ENCODE measurements at places on chromosomes 7 and 10.

DNA sequence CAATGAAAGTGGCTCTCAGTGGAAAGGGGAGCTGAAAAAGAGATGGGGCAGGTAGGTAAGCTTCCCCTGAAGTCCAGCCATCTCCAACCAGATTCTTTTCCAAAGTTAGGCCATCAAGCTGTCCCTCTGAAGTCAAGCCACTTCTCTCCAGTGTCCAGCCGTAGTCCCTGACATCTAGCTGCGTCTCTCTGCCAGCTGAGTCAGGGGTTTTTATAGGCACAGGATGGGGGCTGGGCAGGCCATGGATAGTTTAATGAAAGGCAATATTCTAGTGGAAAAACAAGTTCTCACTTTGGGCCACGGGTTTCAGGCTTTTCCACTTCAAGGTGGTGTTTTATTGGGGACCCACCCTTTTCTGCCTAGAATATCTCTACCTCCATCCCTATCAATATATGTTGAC, 36.8 kb downstream of the AVL9 start:
- no peak for DNase-seq

DNA sequence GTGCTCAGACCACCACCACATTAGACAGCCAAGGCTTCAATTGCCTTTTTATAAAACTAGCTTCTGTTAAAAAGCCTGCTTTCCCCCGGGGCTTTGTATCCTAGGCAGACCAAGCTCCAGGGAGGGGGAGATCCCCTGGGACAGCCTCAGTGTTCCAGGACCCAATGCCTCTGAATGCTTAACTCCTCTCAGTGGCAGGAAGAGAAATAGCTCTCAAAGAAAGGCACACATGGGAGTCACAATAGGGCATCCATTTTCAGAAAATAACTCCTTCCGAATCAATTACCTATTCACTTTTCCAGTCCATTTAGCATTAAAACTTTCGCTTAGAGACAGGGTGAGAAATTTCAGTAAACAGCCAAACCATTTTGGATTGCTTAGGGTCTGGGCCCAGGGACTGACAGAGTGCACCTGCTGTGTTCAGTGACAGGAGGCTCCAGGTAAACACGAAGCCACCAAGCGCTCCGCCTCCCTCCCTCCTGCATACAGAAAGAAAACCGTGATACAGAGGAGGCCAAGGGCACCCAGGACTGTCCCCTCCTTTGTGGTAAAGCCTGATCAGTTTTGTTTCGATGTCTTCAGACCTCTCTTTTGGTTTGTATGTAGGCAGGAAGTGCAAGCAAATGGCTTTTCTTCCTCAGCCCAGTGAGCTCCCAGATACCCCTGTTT, 599.7 kb downstream of the KCNMA1 start:
- DNase-seq, result no peak

DNA sequence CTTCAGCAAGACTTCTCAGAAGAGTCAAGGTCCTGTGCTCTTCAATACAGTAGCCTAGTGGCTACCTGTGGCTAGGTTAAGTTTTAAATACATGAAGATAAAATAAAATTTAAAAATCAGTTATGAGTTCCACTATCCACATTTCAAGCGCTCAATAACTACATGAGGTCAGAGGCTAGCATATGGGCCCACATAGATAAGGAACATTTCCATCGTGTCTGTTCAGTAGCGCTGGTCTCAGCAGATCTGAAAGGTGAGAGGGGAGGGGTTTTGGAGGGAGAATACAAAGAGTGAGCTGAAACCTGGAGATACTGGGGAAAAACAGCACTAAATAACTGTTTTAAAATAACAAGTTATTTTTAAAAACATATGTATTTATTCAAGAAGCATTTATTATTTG, 219.0 kb downstream of the TRIL start:
- no peak for DNase-seq

- DNase-seq, result no peak
Observed at GRCh38 chr7:122068999-122069398, 75.0 kb downstream of the AASS start.

DNA sequence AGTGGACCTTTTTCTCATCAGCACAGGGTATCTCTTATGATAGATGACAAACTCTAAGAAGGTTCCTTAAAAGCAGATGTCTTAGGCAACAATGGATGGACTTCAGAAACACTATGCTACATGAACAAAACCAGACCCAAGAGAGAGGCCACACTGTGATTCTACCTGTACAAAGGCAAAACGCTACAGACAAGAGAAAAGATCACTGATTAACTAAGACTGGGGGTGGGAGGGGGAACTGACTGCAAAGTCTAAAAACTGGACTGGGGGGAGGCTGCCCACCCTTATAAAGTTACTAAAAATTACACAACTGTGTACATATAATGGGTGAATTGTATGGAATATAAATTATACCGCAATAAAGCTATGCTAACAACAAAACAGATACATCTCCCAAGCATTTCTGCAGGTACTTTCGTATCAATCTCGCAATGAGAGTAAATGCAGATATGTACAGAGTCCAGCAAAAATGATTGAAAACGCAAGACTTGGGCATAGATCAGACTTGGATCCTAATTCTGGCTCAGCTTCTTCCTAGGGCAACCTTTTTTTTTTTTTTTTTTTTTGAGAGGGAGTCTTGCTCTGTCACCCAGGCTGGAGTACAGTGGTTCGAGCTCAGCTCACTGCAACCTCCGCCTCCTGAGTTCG, 179.7 kb downstream of the FAM107B start:
- DNase-seq, result no peak

DNA sequence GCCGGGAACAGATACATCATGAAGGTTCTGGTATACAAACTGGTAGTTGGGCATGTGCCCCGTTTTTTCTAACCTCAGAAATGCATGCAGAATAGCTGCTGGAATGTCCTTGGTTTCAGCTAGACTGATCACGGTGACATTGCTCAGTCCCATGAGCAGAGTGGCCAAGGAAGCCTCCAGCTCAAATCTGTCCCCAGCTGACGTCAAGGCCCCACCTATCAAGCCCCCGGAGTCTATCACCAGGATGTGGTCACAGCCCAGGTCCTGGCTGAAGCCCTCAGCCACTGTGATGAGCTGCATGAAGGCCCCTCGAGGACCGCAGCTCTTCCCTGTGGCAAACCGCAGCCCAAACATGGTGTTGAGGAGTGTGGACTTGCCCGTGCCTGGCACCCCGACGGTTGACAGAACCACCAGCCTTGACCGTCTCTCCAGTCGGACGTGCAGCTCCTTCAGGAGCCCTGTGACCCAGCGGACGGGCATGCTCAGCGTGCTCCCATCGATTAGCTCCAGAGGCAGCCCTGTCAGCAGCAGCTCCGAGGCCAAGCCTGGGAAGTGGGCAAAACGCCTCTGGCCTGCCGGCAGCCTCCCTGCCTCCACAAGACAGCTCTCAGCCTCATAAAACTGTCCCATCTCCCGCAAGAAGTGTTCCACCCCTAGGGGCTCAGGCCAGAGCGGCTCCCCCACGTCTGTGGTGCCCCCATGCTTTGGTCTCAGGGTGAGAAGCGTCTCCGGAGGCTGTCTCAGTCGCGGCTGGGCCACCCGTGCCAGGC, 7.8 kb upstream of the MRPS24 start:
- no peak for DNase-seq

DNA sequence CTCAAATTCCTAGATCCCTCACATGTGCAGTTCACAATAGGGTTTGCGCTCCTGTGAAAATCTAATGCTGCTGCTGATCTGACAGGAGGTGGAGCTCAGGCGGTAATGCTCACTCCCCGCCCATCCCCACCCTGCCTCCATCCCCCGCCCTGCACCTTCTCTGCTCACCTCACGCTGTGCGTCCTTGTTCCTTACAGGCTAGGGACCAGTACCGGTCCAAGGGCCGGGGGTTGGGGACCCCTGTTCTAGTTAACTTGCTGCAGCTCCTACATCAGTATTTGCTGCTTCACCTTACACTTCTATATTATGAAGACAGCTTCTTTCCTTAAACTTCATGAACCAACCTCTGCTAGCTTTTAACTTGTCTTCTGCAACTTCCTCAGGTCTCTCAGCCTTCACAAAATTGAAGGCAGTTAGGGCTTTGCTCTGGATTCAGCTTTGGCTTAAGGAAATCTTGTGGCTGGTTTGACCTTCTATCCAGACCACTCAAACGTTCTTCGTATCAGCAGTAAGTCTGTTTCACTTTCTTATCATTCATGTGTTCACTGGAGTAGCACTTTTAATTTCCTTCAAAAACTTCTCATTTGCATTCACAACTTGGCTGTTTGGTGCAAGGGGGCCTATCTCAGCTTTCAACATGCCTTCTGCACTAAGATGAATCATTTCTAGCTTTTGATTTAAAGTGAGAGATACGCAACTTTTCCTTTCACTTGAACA, 1.7 kb upstream of the TNKS2 start:
- peak; percentile 29 for DNase-seq

- DNase-seq, result no peak
Observed at GRCh38 chr7:78125884-78126283, 327.3 kb downstream of the PHTF2 start.

- no peak for DNase-seq
Observed at GRCh38 chr7:16691241-16691640, 45.3 kb downstream of the BZW2 start.

Measured in stimulated activated CD8-positive, alpha-beta memory T cell treated with anti-CD3 and anti-CD28 coated beads, Interleukin-4, amount 100 ng/mL, for 1 hour (primary cell).